ENCODE measurements at places on chromosomes 6 and 20. TPM values are rescaled to one million over a fixed set of nuclear protein-coding genes. Genes with fewer than 3 reads are reported as not detected.

FAM209B gene
- total RNA-seq: not detected

ADGRF5 gene
- total RNA-seq: 107 TPM

C4B gene
- total RNA-seq: 0.77 TPM

CLPSL2 gene
- not detected for total RNA-seq

GABRR1 gene
- not detected for total RNA-seq

CDH26 gene
- total RNA-seq: 1.1 TPM

ZNF391 gene
- 0.38 TPM for total RNA-seq

NEDD9 gene
- total RNA-seq: 51.6 TPM

SERPINB6 gene
- total RNA-seq: 108 TPM

TFAP2C gene
- not detected for total RNA-seq

PACRG gene
- under 0.01 TPM for total RNA-seq

TSPO2 gene
- not detected for total RNA-seq

BHLHE23 gene
- not detected for total RNA-seq

PRR18 gene
- not detected for total RNA-seq

THEMIS gene
- total RNA-seq: not detected

RSPH9 gene
- 0.25 TPM for total RNA-seq

COL21A1 gene
- 1.2 TPM for total RNA-seq

PLA2G7 gene
- under 0.01 TPM for total RNA-seq

CPXM1 gene
- total RNA-seq: 0.13 TPM

IGF2R gene
- total RNA-seq: 120 TPM

PI3 gene
- total RNA-seq: not detected

Measured in dermis microvascular lymphatic vessel endothelial cell (primary cell).